ENCODE measurements at places on chromosomes 12 and 14.
A peak's percentile ranks its signal among the peaks of the same experiment; 100 is the strongest.

- no peak for DNase-seq
Observed at GRCh38 chr12:40325349-40325960, 100.7 kb downstream of the LRRK2 start.

DNA sequence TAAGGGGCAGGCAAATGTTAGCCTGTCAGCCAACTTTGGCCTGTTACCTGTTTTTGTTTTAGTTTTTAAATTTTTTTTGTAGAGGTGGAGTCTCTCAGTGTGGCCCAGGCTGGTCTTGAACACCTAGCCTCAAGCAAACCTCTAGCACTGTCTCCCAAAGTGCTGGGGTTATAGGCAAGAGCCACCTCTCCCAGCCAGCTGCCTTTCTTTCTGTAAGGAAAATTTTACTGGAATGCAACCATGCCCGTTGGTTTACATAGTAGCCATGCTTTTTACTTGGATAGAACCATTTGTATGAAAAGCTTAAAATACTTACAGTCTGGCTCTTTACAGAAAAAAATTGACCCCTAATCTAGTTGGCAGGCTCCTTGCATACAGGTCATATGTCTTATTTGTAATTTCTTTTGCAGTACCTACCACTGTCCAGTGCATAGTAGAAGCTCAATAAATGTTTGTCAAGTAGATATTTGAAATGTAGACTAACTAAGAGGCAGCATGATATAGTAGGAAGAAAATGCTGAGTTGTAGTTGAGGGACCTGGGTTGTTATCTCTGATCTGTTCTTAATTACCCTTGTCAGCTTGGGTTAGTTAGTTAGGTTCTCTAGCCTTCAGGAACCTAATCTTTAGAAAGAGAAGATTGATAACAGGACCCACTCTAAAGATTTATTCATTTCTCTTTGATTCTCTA lies 4.7 kb downstream of the MDM2 start:
- DNase-seq, result no peak

DNA sequence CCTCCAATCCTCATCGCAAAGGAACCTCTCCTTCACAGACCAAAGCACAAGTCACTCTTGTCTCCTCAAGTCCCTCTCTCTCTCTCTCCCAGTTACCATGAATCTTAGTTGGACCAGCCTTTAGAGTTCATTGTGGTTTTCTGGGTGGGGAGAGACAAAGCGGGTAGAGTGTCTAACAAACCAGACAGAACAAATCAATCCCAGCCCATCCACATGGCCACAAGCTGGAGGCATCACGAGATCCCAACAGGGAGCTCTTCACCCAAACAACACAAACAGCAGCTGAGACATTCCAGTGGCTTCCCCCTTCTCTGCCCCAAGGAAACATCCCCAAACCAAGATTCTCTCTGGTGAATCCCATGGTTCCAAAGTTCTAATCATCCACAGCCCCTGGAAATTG lies 22.4 kb downstream of the ACTN1 start:
- DNase-seq, result no peak

- peak; percentile 49 for DNase-seq
Observed at GRCh38 chr14:39368261-39368959, 63.8 kb downstream of the FBXO33 start.

DNA sequence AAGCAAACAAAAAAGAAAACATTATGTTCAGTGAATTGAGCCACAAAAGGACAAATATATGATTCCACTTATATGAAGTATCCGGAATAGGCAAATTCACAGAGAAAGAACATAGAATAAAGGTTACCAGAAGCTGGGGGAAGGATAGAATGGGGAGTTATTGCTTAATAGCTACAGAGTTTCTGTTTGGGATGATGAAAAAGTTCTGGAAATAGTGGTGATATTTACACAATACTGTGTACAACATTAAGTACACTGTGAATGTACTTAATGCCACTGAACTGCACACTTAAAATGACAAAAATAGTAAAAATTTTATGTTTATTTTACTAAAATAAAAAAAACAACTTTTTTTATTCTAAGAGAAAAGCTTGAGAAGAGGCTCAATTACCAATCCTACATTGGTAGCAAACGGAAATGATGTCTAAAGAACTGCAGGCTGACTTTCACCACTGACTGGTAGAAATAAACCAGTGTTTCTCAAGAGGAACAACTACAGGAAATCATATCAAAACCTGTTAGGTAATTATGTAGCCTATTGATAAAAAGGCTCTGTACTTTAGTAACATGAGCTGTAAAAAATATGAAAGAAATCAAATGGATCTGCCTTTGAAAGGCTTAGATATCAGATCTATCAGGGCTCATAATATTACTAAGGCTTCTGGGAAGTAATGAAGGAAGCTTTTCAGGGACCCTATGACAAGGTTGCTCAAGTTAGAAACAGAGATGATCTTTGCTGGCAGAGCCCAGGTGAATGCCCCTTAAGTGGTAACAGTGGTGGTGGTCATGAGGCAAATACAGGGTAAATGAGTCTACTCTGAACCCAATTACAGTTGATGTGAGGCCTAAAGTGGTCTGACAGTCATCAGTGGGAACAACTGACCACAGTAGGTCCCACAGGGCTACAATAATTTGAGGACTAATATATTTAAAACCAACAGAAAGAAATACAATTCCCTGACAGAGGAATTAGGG lies 41.3 kb downstream of the BAZ1A start:
- DNase-seq, result no peak

DNA sequence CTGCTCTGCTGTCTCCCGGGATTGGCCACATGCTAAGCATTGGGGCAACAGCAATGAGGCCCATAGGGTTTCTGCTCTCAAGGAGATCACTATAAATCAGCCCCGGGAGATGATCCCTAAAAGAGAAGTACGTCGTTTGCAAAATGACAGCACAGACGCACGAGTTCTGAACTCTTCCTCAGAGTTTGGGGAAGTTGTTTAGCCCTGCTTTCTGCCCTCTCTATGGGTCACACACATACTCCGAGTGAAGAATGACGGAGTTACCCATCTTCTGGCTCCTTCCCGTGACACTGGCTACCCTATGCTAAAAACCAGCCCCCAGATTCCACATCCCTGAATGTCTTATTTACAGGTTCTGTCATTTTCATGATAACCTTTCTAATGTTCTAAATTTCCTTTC lies 258.0 kb upstream of the PLEKHG7 start:
- DNase-seq, result no peak

DNA sequence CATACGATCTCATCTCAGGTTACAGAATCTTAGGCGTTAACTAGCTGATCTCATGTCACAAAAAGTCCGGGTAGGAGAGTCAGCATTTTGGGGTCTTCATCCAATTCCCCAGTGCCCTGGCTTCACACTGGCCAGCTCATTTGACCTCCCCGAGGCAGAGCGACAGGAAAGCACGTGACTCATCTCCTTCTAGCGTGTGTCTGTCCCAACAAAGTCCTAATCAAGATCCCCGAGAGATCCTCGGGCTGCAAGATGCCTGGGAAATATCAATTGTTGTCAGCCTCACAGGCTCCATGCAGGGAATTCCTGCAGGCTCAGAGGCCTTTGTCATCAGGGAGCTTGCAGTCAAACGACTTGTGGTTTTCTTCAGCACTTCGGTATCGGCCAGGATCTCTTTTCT lies 57.5 kb downstream of the ZNF664 start:
- no peak for DNase-seq

DNA sequence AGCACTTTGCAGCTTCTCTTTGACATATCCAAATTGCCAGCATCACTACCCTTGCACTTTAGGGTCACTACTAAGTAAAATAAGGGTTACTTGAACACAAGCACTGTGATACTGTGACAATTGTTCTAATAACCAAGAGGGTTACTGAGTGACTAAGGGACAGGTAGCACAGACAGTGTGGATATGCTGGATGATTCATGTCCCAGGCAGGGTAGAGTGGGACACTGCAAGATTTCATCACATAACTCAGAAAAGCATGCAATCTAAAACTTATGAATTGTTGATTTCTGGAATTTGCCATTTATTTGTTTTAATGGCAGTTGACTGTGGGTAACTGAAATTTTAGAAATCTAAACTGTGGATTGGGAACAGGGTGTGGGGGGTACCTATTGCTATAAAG lies 218.8 kb downstream of the KITLG start:
- DNase-seq, result no peak

- DNase-seq, result no peak
Observed at GRCh38 chr12:121600702-121601336, 20.0 kb upstream of the KDM2B start.

DNA sequence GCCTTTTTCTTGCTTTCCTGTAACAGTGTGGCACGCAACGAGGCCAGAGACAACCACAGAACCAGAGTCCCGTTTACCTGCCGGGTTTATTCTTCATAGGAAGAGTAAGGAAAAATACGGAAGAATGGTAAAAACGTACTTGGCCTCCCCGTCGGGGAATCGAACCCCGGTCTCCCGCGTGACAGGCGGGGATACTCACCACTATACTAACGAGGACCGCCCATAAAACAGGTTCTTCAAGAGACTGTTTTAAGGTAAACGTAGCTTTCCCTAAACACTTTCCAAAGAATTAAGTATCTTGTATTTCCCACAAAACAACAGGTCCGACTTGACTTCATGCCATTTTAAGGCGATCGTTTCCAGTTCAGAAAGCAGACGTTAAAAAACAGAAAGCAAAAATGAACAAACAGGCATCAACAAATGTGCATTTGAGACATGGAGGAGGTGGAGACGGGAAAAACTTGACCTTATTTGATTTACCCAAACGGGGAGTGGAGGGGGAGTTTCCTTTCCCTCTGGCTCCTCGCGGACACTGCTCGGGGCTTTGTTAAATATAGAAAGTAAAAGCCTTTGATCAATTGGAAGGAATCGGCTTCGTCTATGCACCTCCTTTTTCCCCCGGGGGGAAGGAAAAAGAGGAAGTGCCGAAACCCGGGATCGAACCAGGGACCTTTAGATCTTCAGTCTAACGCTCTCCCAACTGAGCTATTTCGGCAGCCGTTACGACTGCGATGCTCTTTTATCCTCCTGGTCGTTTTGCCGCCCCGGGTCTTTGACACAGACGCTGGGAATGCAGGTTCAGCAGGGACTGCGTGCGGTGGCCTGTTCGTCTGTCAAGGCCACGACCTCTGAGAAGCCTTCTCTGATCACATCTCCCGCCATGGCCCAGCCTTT lies 13.0 kb upstream of the UBC start:
- peak; percentile 91 for DNase-seq

GRCh38 chr12:70806043-70806442 lies 114.5 kb downstream of the PTPRR start:
- no peak for DNase-seq

GRCh38 chr14:105089746-105090492 lies 24.7 kb upstream of the GPR132 start:
- DNase-seq, result no peak

DNA sequence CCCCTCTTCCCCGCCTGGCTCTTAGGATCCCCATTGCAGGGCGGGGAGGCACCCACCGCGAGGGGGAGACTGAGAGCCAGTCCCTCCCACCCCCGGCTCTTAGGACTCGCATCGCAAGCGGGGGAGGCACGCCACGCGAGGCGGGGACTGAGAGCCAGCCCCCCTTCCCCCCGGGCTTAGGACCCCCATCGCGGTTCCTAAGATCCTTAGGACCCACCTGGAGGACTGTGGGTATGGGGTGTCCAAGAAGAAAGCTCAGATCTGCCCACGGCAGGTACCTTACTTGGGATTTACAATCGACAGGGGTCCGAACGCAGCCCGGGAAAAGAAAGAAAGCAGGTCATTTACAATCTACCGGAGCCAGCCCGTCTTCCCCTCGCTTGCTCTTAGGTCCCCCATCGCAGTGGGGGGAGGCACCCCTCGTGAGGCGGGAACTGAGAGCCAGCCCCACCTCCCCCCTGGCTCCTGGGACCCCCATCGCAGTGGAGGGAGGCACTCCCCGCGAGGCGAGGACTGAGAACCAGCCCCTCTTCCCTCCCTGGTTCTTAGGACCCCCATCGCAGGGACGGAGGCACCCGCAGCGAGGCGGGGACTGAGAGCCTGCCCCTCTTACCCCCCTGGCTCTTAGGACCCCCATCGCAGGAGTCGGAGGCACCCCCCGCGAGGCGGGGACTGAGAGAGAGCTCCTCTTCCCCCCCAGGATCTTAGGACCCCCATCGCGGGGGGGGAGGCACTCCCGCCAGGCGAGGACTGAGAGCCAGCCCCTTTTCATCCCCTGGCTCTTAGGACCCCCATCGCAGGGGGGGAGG lies 43.7 kb downstream of the DDX11 start:
- DNase-seq, result no peak

GRCh38 chr12:33438025-33438772 lies 1.4 kb downstream of the SYT10 start:
- DNase-seq, result no peak

DNA sequence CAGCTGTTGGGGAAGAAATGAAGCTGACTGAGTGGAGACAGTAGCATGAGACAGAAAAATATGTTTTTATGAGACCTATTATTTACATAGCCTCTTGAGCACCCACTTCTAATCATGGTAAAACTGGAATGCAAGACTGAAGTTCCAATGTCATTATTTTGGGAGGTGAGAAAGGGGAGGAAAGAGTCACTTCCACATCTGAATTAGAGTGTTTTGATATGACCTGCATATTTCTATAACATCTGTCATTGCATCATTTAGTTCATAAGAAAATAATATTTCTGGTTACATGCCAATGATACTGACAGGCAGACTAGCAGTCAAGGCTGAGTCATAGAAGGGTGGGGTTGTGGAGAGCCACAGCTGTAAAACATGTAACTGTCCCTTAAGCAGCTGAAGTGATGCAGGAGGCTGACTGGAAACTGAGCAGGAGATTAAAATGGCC lies 26.7 kb downstream of the NTN4 start:
- DNase-seq, result no peak

- DNase-seq, result no peak
Observed at GRCh38 chr14:23660290-23661226, 24.4 kb downstream of the DHRS2 start.

DNA sequence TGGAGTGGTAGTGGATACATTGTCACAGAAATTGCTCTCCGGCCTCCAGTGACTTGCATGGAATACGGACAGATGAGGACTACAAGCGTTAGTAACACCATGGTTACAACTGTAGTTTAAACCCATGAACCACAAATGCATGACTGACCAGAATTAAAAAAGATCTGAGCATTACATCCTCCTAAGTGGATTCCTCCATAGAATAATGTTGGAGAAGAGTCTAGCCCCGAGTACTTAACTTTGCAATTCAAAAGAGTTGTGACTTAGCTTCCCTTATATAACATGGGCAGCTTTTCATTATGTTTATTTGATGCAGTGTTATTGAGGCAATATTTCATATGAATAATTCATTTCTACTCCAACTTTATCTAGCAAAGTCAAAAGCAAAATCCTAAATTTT lies 457.2 kb upstream of the TMPO start:
- DNase-seq, result no peak

- no peak for DNase-seq
Observed at GRCh38 chr14:54805070-54805444, 97.6 kb downstream of the GCH1 start.

GRCh38 chr12:104183443-104183842 lies 32.1 kb upstream of the TXNRD1 start:
- no peak for DNase-seq

- no peak for DNase-seq
Observed at GRCh38 chr14:27372771-27373170, 774.9 kb upstream of the NOVA1 start.
